ENCODE measurements at places on chromosomes 7 and 10.

- no peak for DNase-seq
- no peak overlapping the region for H3K4me3 ChIP-seq
- H3K4me1 ChIP-seq: no peaks in the 10 kb centered on the region
- H3K36me3 ChIP-seq: no peaks in the 10 kb centered on the region
Observed at GRCh38 chr10:76882245-76882644, 755.4 kb downstream of the KCNMA1 start.

GRCh38 chr10:55033061-55033460, 232.0 kb upstream of the PCDH15 start:
- H3K4me3 ChIP-seq: no peak overlapping the region
- no peak for DNase-seq
- no peak overlapping the region for H3K27ac ChIP-seq
- H3K4me1 ChIP-seq: no peaks in the 10 kb centered on the region
- H3K36me3 ChIP-seq: no peaks in the 10 kb centered on the region

DNA sequence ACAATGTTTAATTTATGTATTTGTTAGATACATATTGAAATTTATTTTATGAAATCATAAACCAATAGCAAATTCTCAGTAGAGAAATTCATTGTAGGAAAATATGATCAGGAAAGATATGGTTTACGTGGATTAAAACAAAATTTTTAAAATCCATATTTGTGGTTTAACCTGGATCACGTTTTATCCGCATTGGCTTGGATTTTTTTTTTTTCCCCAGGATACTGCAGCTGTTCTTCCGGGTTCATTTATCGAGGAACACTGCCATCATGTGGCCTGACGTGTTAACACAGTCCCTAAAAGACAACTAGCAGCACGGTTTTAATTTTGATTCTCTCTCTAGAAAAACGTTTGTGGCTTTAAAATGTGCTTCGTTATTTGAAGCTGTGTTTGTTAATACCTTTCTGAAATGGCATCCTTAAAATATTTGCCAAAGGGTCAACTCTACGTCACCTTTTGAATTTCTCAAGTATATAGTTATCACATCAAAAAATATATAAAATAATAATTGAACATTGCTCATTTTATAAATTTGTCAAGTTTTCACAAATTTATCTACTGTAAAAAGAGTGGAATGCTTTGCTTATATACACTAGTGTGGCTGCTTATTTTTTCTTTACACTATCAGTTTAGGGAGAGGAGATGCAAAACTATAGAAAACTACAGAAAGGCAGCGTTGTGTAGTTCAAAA, 8.7 kb upstream of the ASB4 start:
- H3K36me3 ChIP-seq: no peaks in the 10 kb centered on the region
- H3K4me1 ChIP-seq: no peaks in the 10 kb centered on the region
- no peak overlapping the region for H3K4me3 ChIP-seq
- peak; percentile 66 for DNase-seq

- no peak overlapping the region for H3K27ac ChIP-seq
- DNase-seq: peak; percentile 39
- H3K4me3 ChIP-seq: no peak overlapping the region
- H3K4me1 ChIP-seq: no peaks in the 10 kb centered on the region
- H3K27me3 ChIP-seq: no peaks in the 10 kb centered on the region
Observed at GRCh38 chr7:45702751-45703150, 128.6 kb downstream of the ADCY1 start.

- DNase-seq: no peak
- no peak overlapping the region for H3K27ac ChIP-seq
- peaks cover 9% of the 10 kb centered on the region for H3K4me1 ChIP-seq
Observed at GRCh38 chr7:37180828-37181549, 267.7 kb downstream of the ELMO1 start.

DNA sequence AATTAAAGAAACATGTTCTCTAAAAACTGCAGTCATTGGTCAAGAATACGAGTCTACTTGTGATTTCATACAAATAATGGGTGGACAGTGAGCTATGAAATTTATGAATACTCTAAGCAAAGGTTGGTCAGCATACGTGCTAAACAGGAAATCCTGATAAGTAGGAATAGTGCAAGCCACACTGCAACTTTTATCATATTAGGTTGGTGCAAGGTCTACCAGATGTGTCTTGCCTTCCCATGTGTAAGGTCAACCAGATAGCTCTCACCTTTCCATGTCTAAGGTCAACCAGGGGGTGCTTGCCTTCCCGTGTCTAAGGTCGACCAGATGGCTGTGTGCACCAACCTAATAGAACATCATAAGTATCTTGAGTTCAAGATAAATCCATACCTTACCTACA, 2.0 kb upstream of the ITGB1 start:
- no peaks in the 10 kb centered on the region for H3K36me3 ChIP-seq
- no peak overlapping the region for H3K4me3 ChIP-seq
- H3K27me3 ChIP-seq: no peaks in the 10 kb centered on the region
- DNase-seq: no peak

- no peak overlapping the region for H3K4me3 ChIP-seq
- no peak for DNase-seq
- H3K36me3 ChIP-seq: no peaks in the 10 kb centered on the region
- no peaks in the 10 kb centered on the region for H3K27me3 ChIP-seq
- H3K27ac ChIP-seq: no peak overlapping the region
Observed at GRCh38 chr10:4330636-4331035, 495.4 kb upstream of the AKR1E2 start.

- no peak overlapping the region for H3K4me3 ChIP-seq
- H3K27ac ChIP-seq: no peak overlapping the region
- no peak for DNase-seq
- H3K27me3 ChIP-seq: no peaks in the 10 kb centered on the region
- H3K36me3 ChIP-seq: no peaks in the 10 kb centered on the region
- H3K4me1 ChIP-seq: no peaks in the 10 kb centered on the region
Observed at GRCh38 chr10:55287346-55287745, 486.3 kb upstream of the PCDH15 start.

DNA sequence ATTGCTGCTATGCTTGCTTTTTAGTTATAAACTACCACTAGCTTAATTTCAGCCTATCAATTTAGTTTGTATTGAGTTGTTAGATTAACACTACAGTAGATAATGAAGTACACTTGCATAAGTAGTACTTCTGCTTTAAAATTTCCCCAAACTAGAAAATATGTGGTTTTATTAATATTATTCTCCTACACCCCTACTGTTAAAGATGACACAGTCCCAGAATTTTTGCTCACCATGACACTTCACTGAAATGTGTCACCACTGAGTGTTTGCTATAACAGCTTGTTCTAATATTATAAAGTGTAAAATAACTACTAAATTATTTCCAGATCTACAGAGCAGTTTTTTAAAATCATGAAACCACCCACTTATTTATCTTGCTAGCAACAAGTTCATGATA, 31.6 kb downstream of the RHEB start:
- no peak overlapping the region for H3K4me3 ChIP-seq
- no peak overlapping the region for H3K27ac ChIP-seq
- no peak for DNase-seq
- H3K27me3 ChIP-seq: no peaks in the 10 kb centered on the region
- no peaks in the 10 kb centered on the region for H3K4me1 ChIP-seq

DNA sequence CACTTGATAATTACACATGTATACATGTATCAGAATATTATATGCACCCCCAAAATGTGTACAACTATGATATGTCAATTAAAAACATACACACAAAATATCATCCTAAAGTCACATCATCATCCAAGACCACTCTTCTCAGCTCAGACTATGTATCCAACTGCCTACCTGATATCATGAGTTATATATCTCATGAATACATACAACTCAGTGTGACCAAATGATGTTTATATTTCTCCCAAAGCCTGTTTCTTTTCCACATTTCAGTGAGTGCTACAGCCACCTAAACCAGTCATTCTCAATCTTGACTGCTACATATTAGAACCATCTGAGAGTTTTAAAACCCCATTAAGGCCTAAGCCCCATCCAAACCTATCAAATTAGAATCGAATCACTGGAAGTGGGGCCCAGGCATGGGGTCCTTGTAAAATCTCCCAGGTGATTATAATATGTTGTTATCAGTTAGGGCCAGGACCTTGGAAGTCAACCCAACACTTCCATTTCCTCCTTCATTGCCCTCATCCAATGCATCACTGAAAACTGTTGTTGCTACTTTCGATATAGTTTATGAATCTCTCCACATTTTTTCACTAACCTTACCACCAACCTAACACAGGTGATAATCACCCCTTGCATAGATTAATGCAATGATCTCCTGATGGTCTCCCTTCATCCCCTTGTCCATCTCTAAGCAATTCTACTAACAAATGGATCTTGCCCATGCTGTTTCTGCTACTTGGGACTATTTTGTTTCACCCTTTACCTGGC, 53.8 kb upstream of the ITGB8 start:
- no peaks in the 10 kb centered on the region for H3K36me3 ChIP-seq
- H3K4me1 ChIP-seq: no peaks in the 10 kb centered on the region
- H3K4me3 ChIP-seq: no peak overlapping the region
- H3K27me3 ChIP-seq: no peaks in the 10 kb centered on the region

DNA sequence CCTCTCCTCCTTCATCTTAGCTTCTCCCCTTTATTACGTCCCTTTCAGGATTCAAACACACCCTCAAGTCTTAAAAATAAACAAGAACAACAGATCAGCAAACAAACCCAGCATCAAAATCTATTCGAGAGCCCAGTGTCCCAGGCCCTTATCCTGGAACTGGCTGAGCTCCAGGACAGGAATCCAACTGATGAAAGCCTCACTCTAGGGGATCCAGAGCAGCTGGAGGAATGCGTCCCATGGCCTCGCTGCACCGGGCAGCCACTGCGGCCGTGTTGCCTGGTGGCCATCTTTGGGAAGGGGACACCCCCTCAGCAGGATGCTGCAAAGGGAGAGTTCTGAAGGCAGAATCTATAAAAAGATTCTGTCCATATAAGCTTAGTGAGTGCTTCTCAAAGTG, 156.5 kb upstream of the BMPER start:
- no peaks in the 10 kb centered on the region for H3K27me3 ChIP-seq
- H3K4me1 ChIP-seq: no peaks in the 10 kb centered on the region
- no peak for DNase-seq
- H3K4me3 ChIP-seq: no peak overlapping the region
- no peak overlapping the region for H3K27ac ChIP-seq

DNA sequence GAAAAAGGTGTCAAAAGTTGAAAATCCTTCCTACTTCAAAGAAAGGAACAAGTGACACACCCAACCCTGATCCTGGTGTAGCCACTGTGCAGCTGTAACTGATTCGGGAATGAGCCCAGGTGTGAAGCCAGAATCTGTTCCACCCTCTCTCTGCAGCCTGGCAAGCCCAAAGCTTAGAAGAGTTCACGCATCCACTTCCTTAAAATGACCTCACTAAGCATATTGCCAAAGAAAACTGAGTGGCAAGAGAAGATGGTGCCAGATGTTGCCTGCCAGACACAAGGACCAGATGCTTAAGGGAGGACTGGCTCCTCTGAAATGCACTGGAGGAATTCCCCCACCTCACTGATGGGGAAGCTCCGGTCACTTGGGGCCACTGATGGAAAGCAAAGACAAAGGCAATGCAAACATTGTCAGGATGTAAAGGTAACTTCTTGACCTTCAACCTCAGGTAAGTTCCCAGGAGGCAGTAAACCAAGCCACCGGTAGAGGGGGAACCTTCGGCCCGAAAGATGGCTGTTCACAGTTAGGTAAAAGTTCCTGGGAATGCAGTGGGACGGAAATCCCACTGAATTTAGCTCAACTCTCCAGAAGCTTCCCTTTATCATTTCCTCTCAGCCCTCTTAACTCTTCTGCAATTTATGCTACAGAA, 554.9 kb downstream of the KCNMA1 start:
- H3K4me3 ChIP-seq: no peak overlapping the region
- no peaks in the 10 kb centered on the region for H3K4me1 ChIP-seq
- H3K27me3 ChIP-seq: no peaks in the 10 kb centered on the region
- H3K27ac ChIP-seq: no peak overlapping the region

GRCh38 chr10:72344932-72345331, 9.8 kb downstream of the DNAJB12 start:
- no peaks in the 10 kb centered on the region for H3K27me3 ChIP-seq
- H3K36me3 ChIP-seq: peaks cover 73% of the 10 kb centered on the region
- DNase-seq: no peak

DNA sequence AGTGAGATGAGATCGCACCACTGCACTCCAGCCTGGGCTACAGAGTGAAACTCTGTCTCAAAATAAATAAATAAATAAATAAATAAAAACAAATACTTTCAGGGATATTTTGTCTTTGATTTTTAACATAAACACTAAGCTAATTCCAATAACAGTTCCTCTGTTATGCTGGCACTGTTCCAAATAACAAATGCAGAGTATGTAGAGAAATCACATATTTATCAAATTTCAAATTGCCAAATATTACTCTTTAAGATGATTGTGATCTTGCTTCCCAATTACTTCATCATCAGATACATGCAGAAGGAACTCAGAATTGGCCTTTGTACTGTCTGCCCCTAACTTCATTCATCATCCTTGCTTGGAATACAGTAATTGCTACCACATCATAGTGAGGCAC, 19.7 kb downstream of the FAM24A start:
- no peaks in the 10 kb centered on the region for H3K27me3 ChIP-seq
- no peak overlapping the region for H3K4me3 ChIP-seq
- no peak for DNase-seq
- H3K27ac ChIP-seq: no peak overlapping the region
- H3K4me1 ChIP-seq: no peaks in the 10 kb centered on the region

- no peaks in the 10 kb centered on the region for H3K36me3 ChIP-seq
- no peak for DNase-seq
- H3K4me1 ChIP-seq: peaks cover 16% of the 10 kb centered on the region
- no peak overlapping the region for H3K4me3 ChIP-seq
Observed at GRCh38 chr7:55557666-55558188, 14.6 kb downstream of the VOPP1 start.

- no peak overlapping the region for H3K4me3 ChIP-seq
- no peaks in the 10 kb centered on the region for H3K27me3 ChIP-seq
Observed at GRCh38 chr7:115704884-115705283, 325.7 kb downstream of the TFEC start.

- peaks cover 55% of the 10 kb centered on the region for H3K4me1 ChIP-seq
- H3K36me3 ChIP-seq: no peaks in the 10 kb centered on the region
- no peak within 1 kb of the TSS for H3K4me3 ChIP-seq
- H3K27me3 ChIP-seq: peaks cover 100% of the 10 kb centered on the region
- H3K27ac ChIP-seq: no peak within 1 kb of the TSS
- DNase-seq: no peak
Observed at GRCh38 chr10:123147635-123148413, at the start of gene HMX2. TSS of gene HMX2 (plus strand) at chr10:123148136. CDS start at chr10:123148379, 243 bp downstream.

GRCh38 chr7:99784007-99784406, at the start of gene CYP3A4:
TSS of gene CYP3A4 (minus strand) at chr7:99784184. CDS start at chr7:99784081, 103 bp downstream.
- no peaks in the 10 kb centered on the region for H3K27me3 ChIP-seq
- H3K4me1 ChIP-seq: no peaks in the 10 kb centered on the region
- H3K4me3 ChIP-seq: no peak within 1 kb of the TSS
- DNase-seq: no peak
- no peak within 1 kb of the TSS for H3K27ac ChIP-seq

GRCh38 chr7:157139111-157139809, 534 bp downstream of the UBE3C start:
- H3K36me3 ChIP-seq: peaks cover 8% of the 10 kb centered on the region
- peak; percentile 30 for DNase-seq
